Right renal pelvis (tissue), 4 donors: ENCODE measurements at places on chromosomes 3 and 15. TPM values are rescaled to one million over a fixed set of nuclear protein-coding genes. Genes with fewer than 3 reads are reported as not detected.

IMPG2 gene
- 0.63 TPM for polyA plus RNA-seq

GRCh38 chr3:131082871-131083863 lies 56.5 kb downstream of the NEK11 start:
- DNase-seq: no peak

- DNase-seq: no peak
These were observed 37.4 kb downstream of the SLC9A9 start for GRCh38 chr3:143810953-143811265.

- DNase-seq: no peak
These were observed 116.7 kb downstream of the DLG1 start for GRCh38 chr3:197181741-197182140.

DNA sequence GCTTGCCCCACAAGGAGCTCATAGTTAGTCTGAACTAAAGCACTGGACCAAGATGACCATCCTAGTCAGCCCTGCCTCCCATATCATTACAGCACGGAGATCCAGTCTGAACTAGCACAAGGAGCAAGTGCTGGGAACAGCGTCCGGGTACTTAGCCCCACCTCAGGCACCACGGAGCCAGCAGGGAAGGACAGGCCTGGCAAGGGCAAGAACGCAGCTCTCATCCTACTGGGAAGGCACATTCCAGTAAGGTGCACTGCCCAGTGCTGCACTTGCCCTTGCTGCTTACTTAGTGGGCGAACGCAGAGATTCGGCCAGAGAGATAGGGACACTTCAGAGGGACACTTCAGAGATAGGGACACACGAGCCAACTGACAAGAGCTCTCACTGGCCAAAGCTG lies 27.6 kb downstream of the SEC61A1 start:
- DNase-seq: no peak

GRCh38 chr3:159761848-159762635 lies 226.6 kb upstream of the IL12A start:
- DNase-seq: no peak

DNA sequence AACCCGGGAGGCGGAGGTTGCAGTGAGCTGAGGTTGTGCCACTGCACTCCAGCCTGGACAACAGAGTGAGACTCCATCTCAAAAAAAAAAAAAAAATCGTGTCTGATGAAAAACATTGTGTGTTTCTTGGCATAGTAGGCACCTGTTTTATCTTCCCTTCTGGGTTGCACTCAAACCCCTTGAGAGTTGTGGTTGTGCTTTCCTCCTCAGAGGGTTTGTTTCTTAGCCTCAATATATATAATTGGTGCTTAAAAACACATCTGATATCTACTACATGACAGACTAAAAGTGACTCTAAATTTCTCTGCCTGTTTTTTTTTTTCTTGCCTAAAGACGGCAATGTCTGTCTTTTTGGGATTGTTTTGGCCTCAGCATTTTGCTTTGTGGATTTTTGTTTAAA lies 7.6 kb downstream of the NR1D2 start:
- DNase-seq: no peak

HHLA2 gene
- polyA plus RNA-seq: 20.7 TPM

SENP8 gene
- 6.2 TPM for polyA plus RNA-seq

DNA sequence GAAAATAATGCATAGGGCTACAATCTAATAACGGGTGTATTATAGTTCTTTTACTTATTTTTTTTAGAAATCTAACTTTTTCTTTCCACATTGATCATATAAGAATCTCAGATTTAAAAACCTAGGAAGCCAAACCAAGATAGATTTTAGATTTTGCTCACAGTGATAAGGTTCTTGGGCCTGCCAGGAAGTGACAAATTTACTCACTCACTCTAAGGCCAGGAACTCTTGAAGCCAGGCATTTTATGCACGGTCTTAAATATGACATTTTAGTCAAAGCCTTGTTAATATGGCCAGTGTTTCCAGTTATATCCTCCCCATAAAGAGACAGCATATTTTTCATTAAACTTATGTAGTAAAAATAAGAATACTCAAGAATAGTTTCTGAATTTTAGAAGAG lies 271.4 kb downstream of the SQOR start:
- no peak for DNase-seq

- no peak for DNase-seq
These were observed 60.3 kb downstream of the MAP6D1 start for GRCh38 chr3:183764847-183765731.

- DNase-seq: no peak
These were observed 42.8 kb upstream of the RPL35A start for GRCh38 chr3:197907196-197907595.

DNA sequence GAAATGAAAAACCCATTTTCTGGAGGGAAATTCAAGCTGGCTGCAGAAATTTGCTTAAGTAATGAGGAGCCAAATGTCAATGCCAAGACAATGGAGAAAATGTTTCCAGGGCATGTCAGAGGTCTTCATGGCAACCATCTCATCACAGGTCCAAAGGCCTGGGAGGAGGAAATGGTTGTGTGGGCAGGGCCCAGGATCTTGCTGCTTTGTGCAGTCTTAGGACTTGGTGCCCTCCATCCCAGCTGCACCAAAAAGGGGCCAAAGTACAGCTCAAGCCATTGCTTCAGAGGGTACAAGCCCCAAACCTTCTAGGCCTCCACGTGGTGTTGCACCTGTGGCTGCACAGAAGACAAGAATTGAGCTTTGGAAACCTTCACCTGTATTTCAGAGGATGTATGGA lies 59.3 kb downstream of the POMGNT2 start:
- DNase-seq: no peak

DNA sequence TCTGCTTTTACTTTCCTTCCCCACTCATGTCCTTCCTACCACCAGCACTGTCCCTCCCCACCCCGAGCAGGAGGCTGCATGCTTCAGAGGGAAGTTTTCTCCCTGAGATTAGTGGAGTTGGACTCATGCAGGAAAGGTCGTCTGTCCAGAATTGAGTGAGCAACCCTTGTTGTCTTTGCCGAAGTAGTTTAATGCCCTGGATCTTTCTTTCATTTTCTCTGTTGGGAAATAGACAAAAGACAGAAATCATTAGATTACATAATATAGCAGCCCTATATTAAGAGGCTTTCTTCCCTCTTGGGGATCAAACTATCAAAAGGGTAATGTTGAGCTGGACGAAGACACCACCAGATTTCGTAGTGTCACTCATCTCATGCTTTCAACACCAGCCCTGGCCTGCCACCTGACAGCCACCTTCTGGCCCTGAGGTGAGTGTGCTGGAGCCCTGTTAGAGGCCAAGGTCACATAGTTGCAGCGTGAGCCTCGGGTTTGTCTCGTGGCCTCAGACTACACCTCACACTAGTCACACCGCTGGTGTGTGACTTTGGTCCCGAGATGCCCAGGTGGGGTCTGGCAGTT lies 231.0 kb downstream of the ITPR1 start:
- no peak for DNase-seq

- no peak for DNase-seq
These were observed 43.7 kb upstream of the KCNMB2 start for GRCh38 chr3:178492491-178492890.

DNA sequence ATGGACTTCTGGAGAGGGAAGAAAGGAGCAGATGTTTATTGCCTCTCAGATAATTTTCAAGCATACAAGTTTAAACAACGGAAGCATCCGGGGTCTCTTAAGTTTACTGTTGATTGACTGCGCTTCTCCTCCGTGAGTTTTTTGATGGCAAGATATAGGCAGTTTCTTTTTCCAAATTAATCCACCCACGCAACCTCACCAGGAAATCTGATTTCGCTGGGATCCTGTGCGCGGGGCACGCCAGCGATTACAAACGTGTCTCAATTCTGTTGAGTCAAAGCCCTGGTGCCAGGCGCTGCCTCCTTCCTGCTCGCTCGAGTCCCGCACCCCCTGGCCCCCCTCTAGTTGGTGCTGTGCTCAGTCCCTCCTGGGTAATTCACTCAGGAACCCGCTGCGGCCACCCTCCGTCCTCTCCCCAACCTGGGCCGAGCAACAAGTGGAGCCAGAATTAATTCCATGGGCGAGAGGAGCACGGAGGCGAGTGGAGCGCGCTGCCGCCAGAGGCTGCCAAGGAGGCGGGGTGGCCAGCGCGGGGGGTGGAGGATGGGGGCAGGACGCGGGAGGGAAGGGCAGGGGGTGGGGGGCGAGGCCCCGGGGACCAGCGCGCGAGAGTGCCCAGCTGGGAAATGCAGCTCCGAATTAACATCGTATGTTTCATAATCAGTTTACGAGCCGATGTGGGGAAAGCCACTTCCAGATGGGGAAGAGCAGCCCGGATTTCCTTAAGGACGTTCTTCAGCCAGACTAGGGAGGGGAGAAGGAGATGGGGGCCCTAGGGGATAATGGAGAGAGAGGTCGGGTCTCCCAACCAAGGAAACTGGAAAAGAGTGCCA lies 6.0 kb downstream of the WNT5A start:
- DNase-seq: no peak

OSTN gene
- 13.2 TPM for polyA plus RNA-seq

DNA sequence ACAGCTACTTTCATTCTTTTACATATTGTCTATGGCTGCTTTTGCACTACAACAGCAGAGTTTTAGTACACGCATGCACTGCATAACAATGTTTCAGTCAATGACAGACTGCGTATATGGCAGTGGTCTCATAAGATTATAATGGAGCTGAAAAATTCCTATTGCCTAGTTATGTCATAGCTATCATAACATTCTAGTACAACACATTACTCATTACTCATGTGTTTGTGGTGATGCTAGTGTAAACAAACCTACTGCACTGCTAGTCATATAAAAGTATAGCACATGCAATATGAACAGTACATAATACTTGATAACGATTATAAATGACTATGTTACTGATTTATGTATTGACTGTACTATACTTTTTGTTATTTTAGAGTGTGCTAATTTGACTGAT lies 47.9 kb downstream of the QTRT2 start:
- DNase-seq: no peak

TLR9 gene
- polyA plus RNA-seq: 0.16 TPM

GRCh38 chr3:191240486-191240885 lies 41.4 kb downstream of the OSTN start:
- no peak for DNase-seq

GRCh38 chr3:189981668-189982067 lies 139.0 kb downstream of the P3H2 start:
- DNase-seq: no peak
